ENCODE measurements at places on chromosomes 11 and 22. TPM values are rescaled to one million over a fixed set of nuclear protein-coding genes. Genes with fewer than 3 reads are reported as not detected.

IFTAP gene
- 15.8 TPM for total RNA-seq

OR8K3 gene
- not detected for total RNA-seq

LINC01488 gene
- total RNA-seq, result not detected

IGF2 gene
- total RNA-seq, result 2.3 TPM

CRYAB gene
- 6.5 TPM for total RNA-seq

HSPB2 gene
- 0.18 TPM for total RNA-seq

EHF gene
- total RNA-seq, result not detected

TUB gene
- total RNA-seq, result 12.9 TPM

PNPLA3 gene
- total RNA-seq, result 3.3 TPM

SCN4B gene
- 0.18 TPM for total RNA-seq

ZP1 gene
- total RNA-seq, result 0.28 TPM

GALR3 gene
- not detected for total RNA-seq

OR6T1 gene
- not detected for total RNA-seq

Data from IMR-90 (cell line).